ENCODE measurements at places on chromosomes 1 and 21.

DNA sequence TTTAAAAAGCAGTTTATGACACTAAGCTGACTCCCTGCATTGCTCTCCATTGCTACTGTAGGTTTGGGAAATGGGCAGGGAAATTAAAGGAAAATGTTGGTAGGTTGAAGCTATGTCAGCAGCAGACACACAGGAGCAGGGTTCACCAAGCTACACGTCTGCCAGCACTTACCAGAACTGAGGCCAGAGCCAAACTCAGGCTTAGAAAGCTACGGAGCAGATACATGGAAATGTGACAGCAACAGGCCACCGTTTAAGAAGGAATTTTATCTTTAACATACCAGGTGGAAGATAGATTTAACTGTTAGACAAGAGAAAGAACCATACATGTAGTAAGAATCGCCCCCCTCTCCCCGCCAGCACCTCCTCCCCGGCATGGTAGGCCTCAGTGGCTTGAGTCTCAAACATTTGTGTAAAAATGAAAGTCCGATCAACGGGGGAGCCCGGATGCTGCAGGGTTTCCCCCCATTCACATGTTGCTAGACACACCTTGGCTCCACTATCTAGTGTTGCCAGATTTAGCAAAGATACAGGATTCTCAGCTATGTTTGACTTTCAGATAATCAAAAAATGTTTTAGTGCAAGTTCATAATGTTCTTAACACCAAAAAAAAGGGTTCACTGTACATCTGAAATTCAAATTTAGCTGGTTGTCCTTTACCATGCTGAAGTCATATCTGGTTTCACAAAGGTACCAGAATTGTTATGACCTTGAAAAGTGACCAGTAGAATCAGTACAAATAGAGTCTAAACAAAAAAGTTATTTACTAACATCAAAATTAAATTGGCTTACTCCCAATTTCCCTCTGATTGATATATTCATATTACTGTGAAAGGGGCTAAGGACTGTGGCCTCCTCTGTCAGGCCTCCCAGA lies 6.7 kb downstream of the OR2T11 start:
- DNase-seq: no peak

GRCh38 chr1:171966426-171967220 lies 125.3 kb downstream of the DNM3 start:
- no peak for DNase-seq

DNA sequence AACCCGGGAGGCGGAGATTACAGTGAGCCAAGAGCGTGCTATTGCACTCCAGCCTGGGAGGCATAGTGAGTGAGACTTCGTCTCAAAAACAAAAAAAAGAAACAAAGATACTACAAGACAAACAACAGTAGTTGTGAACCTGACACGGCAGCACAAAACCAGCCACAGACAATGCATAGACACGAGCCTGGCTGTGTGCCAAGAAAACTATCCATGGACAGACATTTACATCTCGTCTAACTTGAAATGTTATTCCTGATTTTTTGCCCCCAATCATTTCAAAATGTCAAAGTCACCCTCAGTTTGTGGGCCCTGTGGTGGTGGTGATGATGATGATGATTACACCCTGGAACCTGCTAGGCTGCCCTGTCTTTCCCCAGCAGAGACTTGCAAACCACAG lies 6.3 kb downstream of the KLHL21 start:
- no peak for DNase-seq

DNA sequence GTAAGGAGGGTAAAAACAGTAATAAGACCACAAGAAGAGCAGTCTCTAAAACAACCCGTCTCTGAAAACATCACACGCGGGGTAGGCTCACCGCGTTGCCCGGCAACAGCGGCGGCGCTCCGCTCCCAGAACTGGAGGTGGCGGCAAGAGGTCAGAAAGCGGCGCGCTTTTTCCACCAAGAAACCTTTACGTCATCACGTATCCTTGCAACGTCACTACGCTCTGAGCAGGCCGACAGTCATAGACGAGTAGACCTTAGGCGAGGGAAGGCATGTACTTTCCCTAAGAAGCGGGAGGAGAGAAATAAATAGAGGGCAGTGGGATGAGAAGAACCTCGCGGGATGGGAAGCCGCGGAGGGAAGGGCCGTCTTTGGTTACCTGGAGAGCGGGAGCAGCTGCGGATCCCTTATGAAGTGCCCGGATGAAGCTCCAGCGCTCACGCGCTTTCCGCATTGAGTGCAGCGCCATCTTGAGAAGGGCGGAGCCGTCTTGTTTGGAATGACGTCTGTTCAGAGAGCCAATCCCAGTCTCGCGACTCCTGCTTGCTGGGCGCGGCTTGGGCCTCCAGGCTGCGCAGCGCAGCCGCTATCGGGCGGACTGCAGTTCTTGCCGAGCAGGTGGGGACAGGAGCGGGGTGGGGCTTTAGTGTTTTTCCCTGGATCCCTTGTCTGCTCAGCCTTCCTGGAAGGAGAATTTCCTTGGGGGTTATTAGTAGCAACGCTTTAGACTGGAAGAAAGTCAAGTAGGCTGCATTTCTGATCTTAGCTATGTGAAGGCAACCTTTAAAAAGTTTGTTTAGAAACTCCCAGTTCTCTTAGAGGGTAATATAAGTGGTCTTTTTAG lies at the start of gene WARS2:
Gene WARS2 (minus strand): TSS at position 477 of the 843 bp plus-strand sequence. CDS start 9 bp downstream, at position 468.
- peak; percentile 83 for DNase-seq

GRCh38 chr1:33931111-33931475 lies 67.2 kb downstream of the HMGB4 start:
- no peak for DNase-seq

DNA sequence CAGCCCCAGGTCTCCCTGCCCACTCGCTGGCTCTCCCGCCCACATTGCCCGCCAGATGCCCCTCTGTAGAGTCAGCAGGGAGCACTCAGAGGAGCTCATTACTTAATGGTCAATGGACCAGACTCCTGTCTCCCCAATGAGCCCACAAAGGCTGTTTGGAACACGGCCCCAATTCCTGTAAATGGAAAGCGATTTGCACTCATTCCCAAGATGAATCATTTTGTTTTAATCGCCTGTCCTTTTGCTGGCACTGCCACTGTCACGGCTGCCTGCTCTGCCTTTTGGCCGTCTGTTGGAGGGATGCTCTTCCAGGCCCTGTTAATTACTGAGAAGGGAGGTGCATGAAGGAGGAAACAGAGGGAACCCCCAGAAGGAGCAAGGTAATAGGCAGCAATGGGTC lies 44.8 kb upstream of the ATP2B4 start:
- no peak for DNase-seq

GRCh38 chr1:160741612-160742348 lies 2.7 kb downstream of the SLAMF7 start:
- DNase-seq: no peak

DNA sequence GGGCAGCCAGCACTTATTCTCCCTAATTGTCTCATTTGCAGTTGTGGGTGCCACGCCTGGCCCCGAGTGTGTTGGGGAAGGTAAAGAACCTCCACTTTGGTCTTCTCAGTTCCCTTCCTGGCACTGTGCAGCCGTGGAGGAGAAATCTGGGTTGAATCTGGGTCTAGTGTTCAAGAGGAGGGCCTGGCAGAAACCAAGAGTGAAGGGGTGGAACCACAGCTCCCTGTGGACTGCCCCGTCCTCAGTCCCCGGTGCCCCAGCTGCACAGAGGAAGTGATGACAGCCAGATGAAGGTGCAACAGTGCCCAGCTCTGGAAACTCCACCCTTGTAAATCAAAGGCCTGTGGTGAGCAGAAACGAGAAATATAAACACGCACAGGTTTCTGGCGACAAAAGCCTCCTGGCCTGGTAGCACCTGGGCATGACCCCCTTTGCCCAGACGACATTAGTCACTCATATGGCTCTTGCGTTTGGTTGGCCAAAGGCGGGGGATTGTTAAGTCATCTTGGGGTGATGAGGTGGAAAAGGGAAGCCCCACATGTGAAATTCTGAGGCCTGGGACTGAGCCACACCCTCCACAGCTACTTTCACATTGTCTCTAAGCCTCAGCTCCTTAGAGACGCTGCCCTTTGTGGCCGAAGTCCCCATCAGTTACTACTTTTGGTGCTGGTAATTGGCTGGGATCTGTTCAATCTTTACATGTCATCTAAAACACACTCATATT lies 4.2 kb upstream of the ECE1 start:
- no peak for DNase-seq

- peak; percentile 19 for DNase-seq
These were observed 5.8 kb upstream of the MX1 start for GRCh38 chr21:41419921-41420862.

- DNase-seq: no peak
These were observed 54.9 kb downstream of the DHRS3 start for GRCh38 chr1:12562955-12563576.

GRCh38 chr1:39525366-39526165 lies 34.1 kb downstream of the BMP8A start:
- no peak for DNase-seq
